ENCODE measurements at places on chromosomes 16 and 17.
A peak's percentile ranks its signal among the peaks of the same experiment; 100 is the strongest.

DNA sequence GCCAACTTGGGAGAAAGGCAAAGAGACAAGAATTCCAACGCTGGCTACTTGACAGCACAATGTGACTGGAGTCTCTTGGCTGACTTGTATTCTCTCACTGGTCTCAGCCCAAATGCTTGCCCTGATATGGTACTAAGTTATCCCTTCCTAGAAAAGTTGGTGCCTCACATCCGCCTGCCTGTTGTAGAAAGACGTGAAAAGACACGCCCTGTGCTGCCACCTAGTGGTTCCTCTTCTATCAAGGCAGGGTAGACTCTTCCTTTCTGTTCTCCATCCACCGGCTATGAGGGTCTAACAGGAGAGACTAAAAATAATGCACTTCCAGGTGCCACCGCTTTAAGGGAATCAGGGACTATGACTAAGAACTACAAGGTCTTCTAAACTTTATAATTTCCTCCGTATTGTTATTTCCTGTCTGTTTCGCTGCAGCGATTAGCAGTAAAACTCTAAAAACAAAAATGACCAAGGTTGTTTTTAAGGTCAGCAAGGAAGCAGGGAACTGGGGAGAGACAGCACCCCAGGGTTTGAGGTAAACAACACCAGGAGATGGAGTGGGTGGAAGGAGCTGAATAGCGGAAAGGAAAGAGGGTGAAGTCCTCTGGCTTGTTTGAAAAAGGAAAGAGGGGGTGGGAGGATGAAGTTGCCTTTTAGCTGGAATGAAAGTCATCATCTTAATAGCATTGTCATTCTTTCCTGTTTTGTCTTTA, 109.5 kb downstream of the YPEL2 start:
- DNase-seq: peak; percentile 86

- no peak for DNase-seq
Measured at GRCh38 chr16:74657870-74658642, 8.6 kb downstream of the RFWD3 start.

GRCh38 chr16:65372171-65372570, 250.3 kb upstream of the CDH11 start:
- no peak for DNase-seq

- no peak for DNase-seq
Measured at GRCh38 chr16:53955221-53955875, 251.4 kb downstream of the FTO start.

DNA sequence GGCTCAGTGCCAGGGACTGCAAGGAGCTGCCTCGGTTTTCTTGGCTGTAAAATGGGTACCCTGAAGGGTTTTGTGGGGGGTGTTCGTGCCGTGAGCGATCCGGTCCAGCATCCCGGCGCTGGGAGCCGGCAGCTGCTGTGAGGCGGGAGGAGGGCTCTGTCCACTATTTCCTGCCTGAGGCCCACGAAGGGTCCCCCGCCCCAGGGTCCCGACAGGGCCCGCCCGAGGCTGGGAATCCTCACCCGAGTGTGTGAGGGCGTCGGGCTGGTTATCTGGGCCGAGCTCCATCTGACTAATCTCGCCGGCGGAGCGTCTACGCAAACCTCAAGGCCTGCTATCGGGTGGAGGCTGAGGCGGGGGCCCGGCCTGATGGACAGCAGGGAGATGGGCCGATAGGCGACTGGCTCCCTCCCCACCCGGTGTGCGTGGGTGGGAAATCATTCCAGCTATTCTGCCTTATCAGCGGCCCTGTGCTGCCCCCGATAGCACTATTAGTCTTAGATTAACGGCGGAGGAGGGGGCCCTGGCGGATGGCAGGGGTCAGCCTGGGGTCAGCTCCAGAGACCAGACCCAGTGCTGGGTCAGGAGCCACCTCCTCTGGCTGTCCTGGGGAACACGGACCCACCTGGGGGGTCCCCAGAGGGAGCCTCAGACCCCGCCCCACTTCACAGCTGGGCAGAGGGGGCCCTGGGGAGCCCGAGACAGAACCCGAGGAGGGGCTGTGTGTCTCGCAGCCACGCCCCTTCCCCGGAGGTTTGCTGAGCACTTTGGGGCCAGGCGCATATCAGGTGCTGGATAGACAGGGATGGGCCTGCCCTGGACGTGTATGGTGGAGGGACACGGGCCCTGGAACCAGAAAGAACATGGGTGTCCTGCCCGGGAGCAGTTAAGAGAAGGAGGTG, 44.7 kb downstream of the ZFPM1 start:
- DNase-seq: no peak

DNA sequence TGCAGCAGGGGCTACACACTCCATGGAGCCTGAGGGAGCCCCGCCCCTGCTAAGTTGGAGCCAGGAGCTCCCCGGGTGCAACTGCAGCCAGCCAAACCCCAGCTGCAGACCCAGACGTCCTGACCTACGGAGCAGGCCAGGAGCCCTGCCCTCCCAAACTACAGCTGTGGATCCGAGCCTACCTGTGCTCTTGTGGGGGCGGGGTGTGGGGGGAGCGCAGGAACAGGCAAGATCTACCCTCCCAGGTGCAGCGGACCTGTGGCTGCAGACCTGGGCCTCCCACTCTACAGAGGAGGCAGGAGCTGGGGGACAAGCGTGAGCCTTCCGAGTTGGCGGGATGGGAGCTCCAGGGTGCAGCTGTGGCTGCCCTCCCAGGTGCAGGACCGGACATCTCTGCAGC, 29.7 kb upstream of the MYLK3 start:
- DNase-seq: no peak

- DNase-seq: no peak
Measured at GRCh38 chr16:68072038-68072695, 13.0 kb upstream of the NFATC3 start.

- DNase-seq: peak; percentile 85
Measured at GRCh38 chr17:75515496-75516254, at the start of gene CASKIN2. Gene CASKIN2, minus strand, starts transcription at chr17:75515537. Its CDS starts 1,733 bp downstream, at chr17:75513804.

DNA sequence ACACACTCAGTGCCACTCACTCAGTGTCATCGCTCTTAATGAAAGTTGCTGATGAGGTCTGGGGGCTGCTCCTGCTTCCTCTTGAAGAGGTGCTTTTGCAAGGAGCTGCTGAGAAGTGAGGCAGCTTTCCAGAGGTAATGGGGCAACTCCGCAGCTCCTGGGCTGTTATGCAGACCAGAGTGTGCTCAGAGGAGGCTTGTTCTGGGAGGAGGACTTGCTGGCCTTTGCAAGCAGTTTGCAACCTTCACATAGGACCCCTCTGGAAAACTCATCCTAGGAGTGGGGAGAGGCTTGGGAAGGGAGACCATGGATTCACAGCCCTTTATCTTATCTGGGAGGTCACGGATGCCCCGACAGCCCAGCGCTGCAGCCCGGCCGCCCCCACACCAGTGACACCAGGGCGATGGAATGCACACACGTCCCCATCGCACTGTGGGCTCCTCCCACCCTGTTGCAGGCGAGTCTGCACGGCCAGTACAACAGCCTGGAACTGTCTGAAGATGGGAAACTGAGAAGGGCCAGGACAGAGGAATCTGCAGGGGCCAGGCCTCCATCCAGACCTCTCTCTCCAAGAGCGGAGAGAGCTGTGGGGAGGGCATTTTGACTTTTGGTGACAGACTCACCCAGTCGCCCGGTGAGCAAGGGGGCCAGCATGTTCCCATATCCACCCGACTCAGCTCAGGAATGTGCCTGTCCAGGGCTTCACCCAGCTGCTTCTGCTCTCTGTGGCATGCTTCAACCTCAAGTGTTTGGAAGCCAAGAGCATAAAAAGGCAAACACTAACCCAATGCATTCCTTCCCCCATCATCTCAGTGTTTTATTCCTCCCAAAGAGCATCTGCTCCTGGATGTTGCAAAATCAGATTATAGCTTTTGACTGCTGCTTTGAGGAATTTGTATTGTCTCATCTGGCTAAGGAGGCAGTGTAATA, 78.6 kb upstream of the ZNF469 start:
- no peak for DNase-seq

- no peak for DNase-seq
Measured at GRCh38 chr16:52630711-52631110, 83.8 kb upstream of the TOX3 start.

Measured in activated CD4-positive, CD25-positive, alpha-beta regulatory T cell treated with anti-CD3 and anti-CD28 coated beads, Interleukin-2, amount 50 U/mL, for 72 hours (primary cell).